ENCODE measurements at places on chromosomes 7 and 10. TPM values are rescaled to one million over a fixed set of nuclear protein-coding genes. Genes with fewer than 3 reads are reported as not detected.

DNA sequence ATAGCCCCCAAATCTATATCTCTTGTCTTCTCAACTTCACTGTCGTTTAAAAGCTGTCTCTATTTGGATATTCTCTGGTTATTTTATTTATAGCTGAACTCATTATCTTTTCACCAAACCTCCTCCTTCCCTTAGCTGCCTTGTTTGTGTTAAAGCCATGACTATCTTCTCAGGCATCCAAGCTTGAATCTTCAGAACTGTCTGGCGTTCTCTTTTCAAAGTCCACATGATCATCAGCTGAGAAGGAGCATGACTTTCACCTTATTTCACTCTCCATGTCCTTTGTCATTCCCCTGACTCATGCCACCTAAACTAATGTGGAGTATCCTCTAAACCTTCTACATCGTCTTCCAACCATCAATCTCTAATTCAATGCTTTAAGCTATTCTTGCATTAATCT lies 5.7 kb upstream of the GLCCI1 start:
- DNase-seq, result no peak

DNA sequence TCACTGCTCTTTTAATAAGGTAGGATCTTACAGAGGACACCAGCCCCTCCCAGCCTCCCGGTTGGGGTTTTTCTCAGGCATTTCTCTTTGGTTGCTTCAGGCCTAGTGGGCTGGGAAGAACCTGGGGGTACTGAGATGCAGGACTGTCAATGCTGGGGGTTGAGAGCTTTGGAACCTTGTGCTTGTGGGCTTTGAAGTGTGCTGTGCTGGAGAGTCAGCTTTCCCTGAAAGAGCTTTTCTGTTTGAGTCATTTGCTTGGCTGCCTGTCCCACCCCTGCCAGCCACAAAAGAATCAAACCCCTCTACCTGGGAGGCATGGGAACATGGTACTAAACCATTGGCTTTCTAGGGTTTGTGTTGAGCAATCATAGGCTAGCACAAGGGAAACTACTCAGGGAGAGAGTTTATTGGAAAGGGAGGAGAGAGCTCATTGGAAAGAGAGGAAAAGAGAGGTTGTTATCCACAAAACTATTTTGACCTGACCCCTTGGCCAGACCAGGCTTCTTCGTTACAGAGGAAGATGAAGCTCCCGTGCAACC lies 1.4 kb downstream of the SCD start:
- no peak for DNase-seq

Gene SEMA3A
- 12.3 TPM for polyA plus RNA-seq

GRCh38 chr7:33497051-33497450 lies 367.7 kb downstream of the BBS9 start:
- DNase-seq, result no peak

DNA sequence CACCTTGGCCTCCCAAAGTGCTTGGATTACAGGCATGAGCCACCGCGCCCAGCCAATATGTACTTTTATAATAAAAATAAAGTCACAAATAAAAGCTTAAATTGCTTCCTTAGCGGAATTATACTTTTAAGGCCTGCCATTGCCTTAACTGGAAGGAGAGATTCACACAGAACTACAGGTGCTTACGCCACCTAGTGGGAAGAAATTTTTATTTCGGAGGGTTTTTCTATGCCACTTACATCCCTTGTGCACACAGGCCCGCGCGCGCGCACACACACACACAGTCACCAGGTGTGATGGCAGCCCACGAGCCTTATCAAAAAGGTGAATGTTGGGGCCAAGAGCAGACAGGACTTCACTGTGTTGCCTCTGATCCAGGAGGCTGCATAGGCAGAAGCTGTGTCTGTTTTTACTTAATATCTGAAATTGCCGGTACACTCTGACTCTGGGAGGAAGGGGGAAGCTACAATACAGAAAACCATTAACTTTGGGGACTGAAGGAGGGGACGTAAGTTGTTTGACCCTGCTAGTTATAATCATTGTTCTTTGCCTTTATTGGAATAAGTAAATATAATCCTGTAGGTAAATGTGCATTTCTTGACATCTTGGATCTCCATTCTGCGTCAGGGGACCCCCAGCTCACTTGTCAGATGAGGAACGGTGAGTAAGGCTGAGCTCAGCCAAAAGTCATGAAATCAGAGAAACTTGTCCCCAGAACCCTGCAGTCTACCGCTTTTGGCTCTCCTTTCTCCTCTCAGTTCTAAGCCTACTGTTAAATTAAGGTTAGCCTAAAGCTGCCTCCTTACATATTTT lies 87.1 kb downstream of the SLC16A9 start:
- DNase-seq, result peak; percentile 50

Gene PDE6C
- 2.8 TPM for polyA plus RNA-seq

Gene MSANTD7
- polyA plus RNA-seq, result 17.6 TPM

DNA sequence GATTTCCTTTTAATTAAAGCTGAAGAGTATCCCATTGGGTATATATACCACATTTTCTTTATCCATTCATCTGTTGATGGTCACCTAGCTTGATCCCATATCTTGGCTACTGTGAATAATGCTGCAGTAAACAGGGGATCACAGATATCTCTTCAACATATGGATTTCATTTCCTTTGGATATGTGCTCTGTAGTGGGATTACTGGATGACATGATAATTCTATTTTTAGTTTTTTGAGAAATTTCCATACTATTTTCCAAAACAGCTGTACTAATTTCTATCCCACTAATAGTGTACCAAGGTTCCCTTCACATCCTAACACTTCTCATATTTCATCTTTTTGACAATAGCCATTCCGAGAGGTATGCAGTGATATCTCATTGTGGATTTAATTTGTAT lies 48.8 kb upstream of the PRPS1L1 start:
- no peak for DNase-seq

- DNase-seq, result peak; percentile 28
Measured at GRCh38 chr10:132065491-132066105, at the start of gene JAKMIP3. JAKMIP3 (plus strand) TSS chr10:132065946; CDS start chr10:132104809, 38,863 bp downstream.

DNA sequence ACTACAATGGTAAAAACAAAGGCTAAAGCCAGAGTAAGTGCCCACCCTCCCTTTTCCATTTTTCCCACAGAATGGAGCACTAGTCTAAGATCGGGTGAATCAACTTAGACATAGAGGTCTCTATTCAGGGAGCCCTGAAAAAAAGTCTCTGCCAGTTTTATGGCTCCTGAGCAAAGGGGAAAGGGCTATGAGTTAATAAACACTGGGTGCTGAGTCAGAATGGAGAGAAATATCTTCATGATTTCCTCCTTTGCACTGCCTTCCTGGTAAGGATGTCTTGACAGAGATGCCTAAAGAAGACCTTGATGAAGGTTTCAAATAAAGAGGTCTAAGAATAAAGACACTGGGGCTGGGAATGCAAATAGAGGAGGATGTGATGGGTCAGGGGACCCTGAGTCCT lies 607.4 kb upstream of the MBL2 start:
- no peak for DNase-seq

DNA sequence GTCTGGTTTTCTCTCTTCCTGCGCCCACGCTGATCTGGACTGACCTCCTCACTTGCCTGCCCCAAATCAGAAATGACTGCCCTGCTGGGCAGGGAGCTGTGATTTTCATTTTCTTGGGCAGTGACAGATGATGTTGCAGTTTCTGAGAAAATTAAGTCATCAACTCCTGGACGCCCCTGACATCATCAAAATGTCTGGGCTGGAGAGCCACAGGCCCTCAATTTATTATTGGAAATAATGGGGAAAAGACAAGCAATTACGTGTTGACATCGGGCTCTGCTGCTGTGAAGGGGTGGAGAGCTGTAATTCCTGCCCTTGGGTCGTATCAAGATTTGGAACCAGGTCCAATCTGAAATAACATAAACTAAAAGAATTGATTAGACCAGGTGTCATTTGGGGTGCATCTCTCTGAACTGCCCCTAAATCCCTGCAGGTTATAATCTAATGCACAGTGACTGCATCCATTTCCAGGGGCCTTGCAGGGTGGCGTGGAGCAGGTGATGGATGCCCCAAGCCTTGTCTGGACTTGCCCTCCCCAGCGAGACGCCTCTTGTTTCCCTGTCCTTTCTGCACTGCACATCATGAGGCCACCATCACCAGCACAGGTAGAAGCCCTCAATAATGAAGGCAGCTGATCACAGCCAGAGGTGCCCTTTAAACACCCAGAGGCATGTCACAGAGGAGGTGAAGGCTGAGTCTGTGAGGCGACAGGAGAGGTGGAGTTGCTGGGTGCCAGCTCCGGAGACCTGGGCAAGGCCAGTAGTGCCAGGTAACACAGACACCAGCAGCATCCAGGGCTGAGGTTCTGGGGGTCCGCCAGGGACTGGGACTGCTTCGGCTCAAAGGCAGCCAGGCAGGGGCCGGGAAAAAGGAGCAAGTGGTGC lies 98.7 kb downstream of the HTR5A start:
- no peak for DNase-seq

Gene LIPM
- polyA plus RNA-seq, result not detected

GRCh38 chr10:34966040-34966439 lies 124.1 kb downstream of the CUL2 start:
- DNase-seq, result no peak

Gene PNLIPRP2
- not detected for polyA plus RNA-seq

DNA sequence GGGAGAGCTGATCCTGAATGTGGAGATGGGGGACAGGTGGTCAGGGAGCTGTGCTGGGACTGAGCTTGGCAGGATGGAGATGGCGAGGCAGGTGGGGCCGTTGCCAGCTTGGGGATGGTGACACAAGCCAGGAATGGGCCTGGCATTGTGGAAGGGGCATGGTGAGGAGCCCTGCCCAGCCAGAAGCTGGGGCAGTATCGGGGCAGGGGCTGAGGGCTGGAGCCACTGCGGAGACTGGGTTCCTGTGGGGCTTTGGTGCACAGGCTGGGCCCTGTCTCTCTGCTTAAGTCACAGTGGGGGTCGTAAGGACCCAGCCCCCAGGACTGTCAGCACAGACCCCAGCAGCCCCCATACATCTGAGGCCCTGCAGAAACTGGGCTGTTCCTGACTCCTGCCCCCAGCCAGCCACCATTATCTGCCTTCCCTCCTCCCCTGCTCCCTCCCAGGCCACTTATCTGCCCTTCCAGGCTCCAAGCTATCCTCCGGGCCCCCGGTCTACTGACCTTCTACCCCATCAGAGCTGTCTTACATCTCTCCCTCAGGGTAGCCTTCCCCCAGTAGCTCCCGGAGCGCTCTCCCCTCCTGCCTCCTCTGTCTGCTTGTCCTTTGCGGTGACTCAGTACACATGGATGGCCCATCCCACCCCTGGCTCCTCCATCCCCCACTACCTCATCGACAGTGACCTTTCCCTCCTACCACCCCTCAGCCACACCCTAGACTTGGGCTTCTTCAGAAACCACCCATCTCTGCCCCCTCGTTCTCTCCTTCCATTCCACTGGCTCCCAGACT lies 44.2 kb downstream of the PPIF start:
- no peak for DNase-seq

GRCh38 chr10:34641147-34641912 lies 173.8 kb downstream of the PARD3 start:
- DNase-seq, result no peak

- no peak for DNase-seq
Measured at GRCh38 chr7:1531979-1532455, 1.5 kb downstream of the MAFK start.

DNA sequence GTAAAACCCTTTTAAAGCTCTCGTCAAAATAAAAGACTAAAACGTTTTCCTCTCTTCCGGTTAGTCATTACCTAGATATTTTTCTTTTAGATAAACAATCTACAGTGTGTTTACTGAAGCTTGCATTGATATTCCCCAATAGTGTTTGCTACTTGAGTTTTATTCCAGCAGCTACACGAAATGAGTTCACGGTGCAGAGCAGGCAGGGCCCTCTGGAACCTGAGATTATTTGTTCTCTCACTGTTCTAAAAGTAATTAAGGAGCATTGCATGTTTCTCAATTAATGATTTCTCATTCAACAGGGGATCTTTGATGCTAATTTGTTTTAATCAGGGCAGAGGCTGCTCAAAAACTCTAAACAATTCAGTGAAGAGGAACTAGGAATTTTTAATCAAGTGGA lies 319.7 kb downstream of the GFRA1 start:
- no peak for DNase-seq

GRCh38 chr10:52232561-52233350 lies 81.3 kb upstream of the DKK1 start:
- no peak for DNase-seq

- no peak for DNase-seq
Measured at GRCh38 chr10:8323428-8324054, 269.1 kb downstream of the GATA3 start.

DNA sequence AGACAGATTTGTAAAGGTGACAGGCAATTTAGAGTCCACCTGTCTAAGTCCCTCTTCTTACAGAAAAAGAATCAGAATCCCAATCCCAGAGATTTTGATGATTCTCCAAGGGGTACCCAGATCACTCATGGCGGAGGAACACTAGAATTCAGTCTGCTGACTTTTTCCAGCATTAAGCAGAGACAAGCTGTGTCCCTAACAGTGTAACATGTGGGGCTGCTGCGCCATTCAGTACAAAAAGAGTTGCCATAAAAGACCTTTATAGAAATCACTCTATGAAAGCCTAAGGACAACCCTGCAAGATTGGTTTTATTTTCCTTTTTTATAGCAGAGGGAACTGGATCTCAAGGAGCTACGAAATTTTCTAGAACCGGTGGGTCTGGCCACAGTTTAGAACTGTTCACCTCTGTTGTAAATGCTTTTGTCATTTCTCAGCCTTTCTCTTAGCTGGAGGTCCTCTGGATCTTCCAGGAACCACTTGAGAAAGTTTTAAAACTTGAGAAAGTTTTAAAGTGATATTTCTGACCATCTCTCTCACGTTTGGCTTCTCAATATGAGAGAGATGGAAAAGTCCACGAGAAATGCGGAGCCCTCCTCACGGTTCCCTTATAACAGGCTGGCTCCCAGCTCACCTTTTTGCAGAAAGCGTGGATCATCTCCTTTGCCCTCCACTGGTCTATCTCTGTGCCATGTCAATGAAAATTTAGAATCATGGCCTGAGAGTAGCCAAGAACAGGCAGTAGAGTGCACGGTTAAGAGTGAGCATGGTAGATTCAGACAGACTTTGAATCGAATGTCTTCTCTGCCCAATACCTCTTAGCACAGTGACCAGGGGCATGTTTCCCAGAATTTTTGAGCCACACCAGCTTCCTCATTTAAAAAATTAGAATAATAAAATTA lies 826 bp downstream of the GIMAP7 start:
- DNase-seq, result no peak

Data from left renal cortex interstitium (tissue), 4 donors.